ENCODE measurements at places on chromosomes 7 and 10. TPM values are rescaled to one million over a fixed set of nuclear protein-coding genes. Genes with fewer than 3 reads are reported as not detected.

- peak; percentile 53 for DNase-seq
Measured at GRCh38 chr7:45663167-45663921, 89.2 kb downstream of the ADCY1 start.

- DNase-seq = no peak
Measured at GRCh38 chr7:83629117-83629880, 19.6 kb downstream of the SEMA3E start.

DNA sequence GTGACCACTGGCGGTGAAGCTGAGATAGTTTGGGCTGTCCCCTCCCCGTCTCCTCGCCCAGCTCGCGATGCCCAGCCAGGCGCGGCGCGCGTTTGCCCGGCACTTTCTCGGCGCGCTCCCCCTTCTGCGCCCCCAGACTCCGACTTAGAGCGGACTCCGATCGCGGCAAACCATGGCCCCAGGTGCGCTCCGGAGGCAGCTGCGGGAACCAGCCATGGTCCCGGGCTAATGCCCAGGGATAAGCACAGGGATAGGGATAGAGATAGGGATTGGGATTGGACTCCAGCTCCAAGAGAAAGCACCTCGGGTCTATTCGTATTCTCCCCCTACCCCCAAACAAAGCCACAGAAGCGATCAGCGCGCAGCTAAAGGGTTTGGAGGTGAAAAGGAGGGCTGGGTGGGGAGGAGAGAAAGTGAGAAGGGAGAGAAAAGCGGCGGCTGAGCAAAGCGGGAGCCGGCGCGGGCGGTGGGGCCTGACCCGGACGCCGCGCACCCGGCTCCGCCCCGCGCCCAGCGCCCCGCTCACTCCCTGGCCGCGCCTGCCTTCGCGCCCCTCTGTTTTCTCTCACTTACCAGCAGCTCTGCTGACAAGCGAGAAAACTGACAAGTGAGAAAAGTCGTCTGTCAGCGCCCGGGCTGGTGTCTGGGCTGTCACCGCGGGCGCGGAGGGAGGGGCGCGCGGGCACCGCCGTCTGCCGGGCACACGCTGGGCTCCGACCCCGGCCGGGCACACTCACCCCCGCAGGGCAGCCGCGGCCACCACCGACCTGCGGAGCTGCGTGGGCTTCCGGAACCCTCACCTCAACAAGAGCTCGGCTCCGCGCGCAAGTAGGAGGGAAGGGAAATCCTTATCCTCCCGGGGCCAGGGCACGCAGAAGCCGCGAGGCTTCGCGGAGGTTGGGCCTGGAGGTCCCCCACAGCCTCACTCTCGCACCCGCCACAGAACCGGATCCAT, at the start of gene PDE1C:
Gene PDE1C (minus strand): TSS at position 2 of the 955 bp plus-strand sequence.
- DNase-seq = no peak

DNA sequence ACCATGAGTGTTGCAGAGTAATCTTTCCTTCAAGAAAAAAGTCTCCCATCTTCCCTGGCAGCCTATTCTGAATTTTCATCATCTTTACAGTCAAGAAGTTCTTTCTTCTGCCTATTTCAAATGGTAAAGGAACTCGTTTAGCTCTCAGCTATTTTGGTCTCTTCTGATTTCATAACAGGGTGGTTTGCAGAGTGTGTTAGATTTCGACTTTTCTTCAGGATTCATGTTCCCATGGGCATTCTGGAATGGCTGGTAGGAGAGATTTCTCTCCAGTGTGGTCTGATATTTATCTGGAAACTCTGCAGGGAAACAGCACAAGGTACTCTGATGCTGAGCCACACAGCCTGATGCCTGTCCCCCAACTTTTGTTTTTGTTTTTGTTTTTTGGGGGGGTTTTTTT, 111.1 kb upstream of the FAM171A1 start:
- no peak for DNase-seq

GRCh38 chr10:59709395-59710125, at the start of gene SLC16A9:
Gene SLC16A9, minus strand, starts transcription at chr10:59709850. Its CDS starts 25,559 bp downstream, at chr10:59684291.
- peak; percentile 75 for DNase-seq

CTAGE4 gene
- total RNA-seq = 15.2 TPM

GRCh38 chr10:89367529-89367928, 10.3 kb upstream of the IFIT1B start:
- no peak for DNase-seq

ARMC3 gene
- not detected for total RNA-seq

DNA sequence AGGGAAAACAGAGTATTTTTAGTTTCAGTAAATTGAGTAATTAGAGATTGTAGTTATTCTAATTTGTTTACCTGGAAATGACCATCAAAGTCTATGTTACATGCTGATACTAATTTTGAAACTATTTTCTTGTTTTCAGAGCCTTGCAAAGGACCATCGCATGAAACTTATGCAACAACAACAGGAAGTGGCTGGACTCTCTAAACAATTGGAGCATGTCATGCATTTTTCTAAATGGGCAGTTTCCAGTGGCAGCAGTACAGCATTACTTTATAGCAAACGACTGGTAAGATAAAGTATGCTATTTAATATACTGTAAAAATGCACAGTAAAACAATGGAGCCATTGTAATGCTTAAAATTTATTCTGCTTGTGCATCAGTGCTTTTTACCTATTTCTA, 78.5 kb downstream of the TRIM24 start:
- no peak for DNase-seq

DNA sequence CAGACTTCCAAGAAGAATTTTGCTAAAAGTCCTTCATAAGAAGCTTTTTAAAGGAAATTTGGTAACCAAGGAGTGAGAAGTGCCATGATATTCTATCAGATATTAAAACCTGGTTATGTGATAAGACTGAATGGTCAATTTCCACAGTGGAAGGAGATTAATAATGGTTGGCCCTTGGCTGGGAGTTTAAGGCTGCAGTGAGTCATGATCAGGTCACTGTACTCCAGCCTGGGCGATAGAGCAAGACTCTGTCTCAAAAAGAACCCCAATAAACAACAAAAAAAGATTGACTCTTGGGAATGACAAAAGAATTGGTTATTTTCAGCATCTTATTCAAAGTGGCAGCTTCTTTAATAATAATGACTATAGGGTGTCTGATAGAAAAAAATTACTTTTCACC, 37.2 kb downstream of the EXOC4 start:
- DNase-seq = no peak

WDR37 gene
- total RNA-seq = 16.9 TPM

DNA sequence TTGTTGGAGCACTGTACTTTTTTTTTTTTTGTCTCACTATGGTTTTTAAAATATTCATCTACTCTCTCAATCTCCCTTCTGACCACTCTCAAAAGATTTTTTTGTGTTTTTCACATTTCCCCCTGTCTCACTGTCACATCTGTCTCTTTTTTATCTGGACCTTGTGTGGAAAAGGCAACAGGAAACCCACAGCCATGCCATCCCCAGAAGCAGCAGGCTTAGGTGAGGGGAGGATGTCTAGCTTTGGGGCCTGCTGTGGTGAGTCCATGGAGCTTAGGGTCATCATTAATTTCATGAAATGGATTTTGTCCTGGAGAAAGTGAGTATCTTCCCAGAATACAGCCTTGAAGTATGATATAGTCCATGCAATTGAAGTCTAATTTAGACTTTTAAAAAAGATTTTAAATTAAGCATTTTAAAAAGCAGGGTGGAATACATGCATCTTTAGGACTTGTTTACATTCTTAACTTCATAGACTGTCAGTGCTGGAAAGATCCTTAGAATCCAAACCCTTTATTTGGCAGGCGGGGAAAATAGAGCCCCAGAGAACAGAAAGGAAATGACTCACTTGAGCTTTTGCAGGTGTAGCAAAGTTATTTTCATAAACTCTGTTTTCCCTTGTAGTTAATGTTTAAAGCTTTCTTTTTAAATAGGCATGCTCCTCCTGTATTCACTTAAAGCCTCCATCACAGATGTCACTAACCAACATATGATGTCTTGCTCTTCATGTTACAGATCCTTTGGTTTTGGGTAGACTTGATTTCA, 25.1 kb downstream of the MINDY4 start:
- DNase-seq = no peak

WNT8B gene
- not detected for total RNA-seq

- no peak for DNase-seq
Measured at GRCh38 chr10:35644050-35644950, 2.2 kb upstream of the FZD8 start.

- DNase-seq = no peak
Measured at GRCh38 chr10:69879634-69880257, 78.0 kb downstream of the COL13A1 start.

DOCK1 gene
- 64.0 TPM for total RNA-seq

- no peak for DNase-seq
Measured at GRCh38 chr7:91206361-91206960, 57.8 kb upstream of the FZD1 start.

DNA sequence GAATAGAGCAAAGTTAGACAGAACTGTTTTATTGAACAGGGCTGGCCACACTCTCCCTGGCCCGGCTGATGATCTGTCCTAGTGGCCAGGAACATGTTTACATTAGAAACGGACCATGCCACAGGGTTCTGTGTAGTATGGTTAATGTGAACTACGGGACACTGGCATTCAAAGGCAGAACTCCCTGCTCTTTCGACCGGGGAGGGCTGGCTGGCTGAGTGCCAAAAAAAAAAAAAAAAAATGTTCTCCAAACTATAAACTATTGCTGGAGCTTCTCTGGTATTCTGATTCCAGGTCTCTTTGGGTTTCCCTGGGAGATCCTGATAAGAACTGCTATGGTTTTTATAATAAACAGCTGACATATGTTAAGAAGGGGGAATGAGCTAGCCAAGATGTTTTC, 1262.6 kb upstream of the SORCS1 start:
- no peak for DNase-seq

GRCh38 chr7:28808796-28809533, 149.2 kb downstream of the TRIL start:
- peak; percentile 48 for DNase-seq

FAM25G gene
- 2.7 TPM for total RNA-seq

DNA sequence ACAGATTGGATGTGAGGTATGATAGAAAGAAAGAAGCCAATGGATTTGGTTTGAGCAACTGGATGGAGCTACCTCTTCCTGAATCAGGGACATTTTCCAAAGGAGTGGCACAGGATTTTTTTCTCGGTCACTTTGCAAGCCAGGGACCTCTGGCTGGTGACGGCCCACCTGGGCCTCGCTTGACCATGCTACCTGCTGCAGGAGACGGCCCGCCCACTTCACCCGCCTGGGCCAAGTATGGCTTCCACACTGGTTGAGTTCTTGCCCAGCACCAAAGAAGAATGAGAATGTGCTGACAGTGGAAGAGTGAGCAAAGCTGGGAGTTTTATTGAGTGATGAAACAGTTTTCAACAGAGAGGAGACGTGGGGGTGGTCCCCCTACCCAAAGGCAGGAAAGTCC, 24.5 kb upstream of the SH3PXD2A start:
- no peak for DNase-seq

PIP gene
- not detected for total RNA-seq

DNA sequence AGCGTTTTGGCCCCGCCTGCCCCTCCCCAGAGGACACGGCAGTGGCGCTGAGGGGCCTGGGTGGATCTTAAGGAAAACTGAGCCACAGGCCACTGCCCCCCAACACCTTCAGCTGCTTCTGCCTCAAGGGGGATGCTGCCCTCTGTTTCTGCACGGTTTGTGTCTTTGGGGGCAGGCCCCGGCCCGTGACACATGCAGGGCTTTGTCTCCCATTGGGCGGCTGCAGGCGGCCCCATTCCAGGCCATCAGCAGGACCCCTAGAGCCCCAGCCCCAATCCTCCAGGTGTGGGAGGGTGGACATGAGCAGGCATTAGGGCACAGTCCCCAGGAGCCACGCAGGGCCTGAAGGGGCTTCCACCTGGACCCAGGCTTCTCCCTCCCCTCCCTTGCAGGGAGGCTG, 25.3 kb upstream of the PPP2R2D start:
- no peak for DNase-seq

DNA sequence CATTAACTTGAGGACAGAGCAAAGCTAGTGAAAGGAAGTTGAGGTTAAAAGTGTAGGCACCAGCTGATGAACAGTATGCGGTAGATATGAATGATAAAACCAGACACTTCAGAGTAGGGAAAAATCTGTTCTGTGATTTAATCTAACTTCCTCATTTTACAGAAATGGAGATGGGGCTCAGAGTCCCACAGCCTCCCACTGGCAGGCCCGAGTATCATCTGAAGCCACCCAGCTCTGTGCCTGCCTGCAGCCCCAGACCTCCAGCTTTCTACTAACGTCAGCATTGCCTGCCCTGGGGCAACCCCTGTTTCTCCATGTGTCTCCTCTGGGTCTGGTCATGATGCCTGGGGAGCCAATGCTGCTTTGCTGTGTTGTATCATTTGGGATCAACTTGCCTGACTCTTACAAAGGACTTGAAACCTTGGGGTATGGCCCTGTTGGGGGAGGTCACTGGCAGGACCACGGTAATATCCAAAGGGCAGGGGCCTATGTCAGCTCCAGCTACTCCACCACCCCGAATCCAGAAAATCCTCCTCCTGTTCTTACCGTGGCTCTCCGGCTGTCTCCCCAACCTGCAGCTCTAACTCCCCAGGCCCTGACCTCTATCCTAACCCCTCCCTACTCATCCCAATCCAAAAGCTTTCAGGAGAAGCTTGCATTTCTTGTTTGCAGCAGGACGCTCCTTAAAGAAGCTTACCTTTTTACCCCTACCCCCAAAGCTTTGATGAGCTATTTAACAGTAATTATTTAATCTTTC, 56.2 kb upstream of the NPY start:
- no peak for DNase-seq

- no peak for DNase-seq
Measured at GRCh38 chr7:40570223-40570622, 435.4 kb downstream of the SUGCT start.

GRCh38 chr10:61812920-61813319, 88.6 kb upstream of the ARID5B start:
- DNase-seq = no peak

GRCh38 chr10:84497978-84498377, 169.6 kb downstream of the CCSER2 start:
- no peak for DNase-seq

- no peak for DNase-seq
Measured at GRCh38 chr7:105376908-105377533, 11.7 kb downstream of the SRPK2 start.

- DNase-seq = no peak
Measured at GRCh38 chr10:116093031-116093430, 180.0 kb downstream of the GFRA1 start.

DNA sequence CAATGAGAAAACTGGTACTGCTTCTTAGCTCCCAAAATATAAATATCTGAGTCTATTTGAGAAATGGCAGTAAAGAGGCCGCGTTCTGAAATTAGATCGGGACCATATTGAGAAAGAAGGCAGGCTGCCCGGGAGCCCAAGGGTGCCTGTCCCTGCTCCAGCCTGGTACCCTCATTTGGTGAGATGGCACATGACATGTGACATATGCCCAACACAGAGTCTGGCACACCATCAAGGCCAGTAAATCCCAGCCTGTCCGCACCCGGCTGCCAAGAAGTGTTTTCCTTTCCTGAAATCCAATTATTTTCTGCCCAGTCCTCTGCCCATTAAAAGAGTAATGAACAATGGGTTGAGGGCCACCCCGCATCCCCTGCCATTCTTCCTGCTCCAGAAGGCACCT, 66.4 kb downstream of the CDH23 start:
- no peak for DNase-seq

GRCh38 chr10:79482304-79482703, 30.0 kb upstream of the EIF5AL1 start:
- no peak for DNase-seq

- DNase-seq = no peak
Measured at GRCh38 chr10:43708262-43708661, 59.6 kb upstream of the ZNF32 start.

- DNase-seq = peak; percentile 45
Measured at GRCh38 chr7:92835851-92836488, 403 bp downstream of the CDK6 start.

GRCh38 chr7:155725006-155725355, 80.5 kb downstream of the RBM33 start:
- no peak for DNase-seq

PLEKHS1 gene
- 12.2 TPM for total RNA-seq

GRCh38 chr7:85103962-85104361, 82.9 kb downstream of the SEMA3D start:
- DNase-seq = no peak
